Stimulated activated naive CD8-positive, alpha-beta T cell treated with anti-CD3 and anti-CD28 coated beads, Interleukin-15, amount 100 ng/mL, for 72 hours (primary cell): ENCODE measurements at places on chromosomes 2 and 18.

GRCh38 chr2:226483745-226484619 lies 315.6 kb downstream of the IRS1 start:
- DNase-seq: no peak

GRCh38 chr2:20062615-20063545 lies 11.5 kb upstream of the LAPTM4A start:
- DNase-seq: no peak

DNA sequence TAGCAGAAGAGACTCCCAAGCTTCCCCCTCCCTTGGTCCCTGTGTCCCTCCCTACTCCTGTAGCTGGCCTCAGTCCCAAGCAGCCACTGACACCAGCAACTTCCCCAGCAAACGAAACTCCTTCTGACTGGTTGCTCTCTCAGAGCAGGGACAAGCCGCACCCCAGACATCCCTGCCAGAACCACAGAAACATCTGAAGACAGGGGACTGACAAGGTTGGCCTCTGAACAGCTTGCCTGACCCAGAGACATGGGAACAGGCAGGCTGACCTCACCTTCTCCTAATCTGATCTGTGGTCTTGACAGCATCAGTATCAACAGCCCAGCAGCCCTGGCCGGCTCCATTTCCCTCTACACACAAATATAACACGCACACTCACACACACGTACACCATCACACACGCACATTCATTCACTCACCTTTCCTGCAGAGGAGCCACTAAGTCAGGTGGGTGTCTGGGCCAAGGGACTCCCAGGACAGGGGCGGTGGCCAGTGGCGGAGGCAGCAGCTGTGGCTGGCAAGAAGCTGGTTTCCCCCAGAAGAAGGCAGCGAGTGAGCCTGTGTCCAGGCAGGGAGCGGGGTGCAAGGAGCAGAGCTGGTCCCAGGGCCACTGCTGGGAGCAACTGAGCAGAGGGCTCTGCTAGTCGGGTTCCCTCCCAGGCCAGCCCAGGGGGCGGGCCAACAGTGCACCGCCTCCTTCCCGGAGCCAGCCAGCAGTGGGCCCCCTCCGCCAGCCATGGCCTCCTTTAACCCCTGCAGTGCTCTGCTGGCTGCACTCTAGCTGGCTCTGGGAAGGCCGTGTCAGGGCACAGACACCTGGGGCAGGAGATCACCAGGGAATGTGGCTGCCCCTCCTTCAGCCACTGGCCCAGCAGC lies 59.1 kb downstream of the TNS1 start:
- no peak for DNase-seq

DNA sequence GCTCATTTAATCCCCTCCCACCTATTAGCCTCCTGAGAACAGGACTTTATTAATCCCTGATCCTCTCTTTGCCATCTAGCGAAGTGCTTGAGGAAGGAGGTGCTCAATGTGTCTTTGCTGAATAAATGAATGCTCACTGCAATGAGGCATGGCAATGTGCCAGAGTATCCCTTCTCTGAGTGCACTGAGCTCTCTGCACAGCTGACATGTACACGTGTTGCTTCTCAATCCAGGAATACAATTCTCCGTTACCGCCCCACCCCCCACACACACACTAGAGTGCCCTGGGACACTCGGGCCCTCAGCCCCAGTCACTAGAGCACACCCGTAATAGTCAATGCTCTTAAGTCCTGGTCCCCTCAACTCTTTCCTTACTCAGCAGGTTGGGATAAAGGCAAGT lies 41.4 kb downstream of the FAM178B start:
- DNase-seq: no peak

GRCh38 chr2:138277062-138277461 lies 224.5 kb upstream of the SPOPL start:
- DNase-seq: no peak

DNA sequence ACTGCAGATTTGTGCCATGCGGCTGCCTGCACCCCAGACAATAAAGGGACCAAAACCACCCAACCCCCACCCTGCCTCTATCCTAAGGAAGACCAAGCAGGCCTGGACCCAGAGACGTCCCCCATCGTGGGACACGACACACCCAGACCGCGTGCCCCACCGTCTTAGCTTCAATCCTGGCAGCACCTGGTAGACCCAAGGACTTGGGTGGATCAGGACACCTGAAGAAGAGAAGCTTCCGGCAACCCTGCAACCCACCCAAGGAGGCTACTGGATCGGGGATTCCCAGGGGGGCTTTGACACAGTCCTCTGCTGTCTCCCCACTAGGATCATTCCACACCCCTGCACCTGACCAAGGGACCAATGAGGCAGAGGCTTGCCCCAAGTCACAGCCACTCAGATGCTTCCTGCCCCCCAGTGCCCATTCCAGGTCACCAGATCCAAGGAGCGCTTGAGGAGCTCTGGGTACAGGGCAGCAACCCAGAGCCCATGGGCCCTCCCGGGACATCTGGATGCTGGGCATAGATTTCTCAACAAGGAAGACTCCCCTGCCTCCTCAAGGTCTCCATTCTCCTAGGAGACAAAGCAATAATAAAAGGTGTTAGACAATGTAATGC lies 3.6 kb downstream of the ALPI start:
- DNase-seq: no peak

DNA sequence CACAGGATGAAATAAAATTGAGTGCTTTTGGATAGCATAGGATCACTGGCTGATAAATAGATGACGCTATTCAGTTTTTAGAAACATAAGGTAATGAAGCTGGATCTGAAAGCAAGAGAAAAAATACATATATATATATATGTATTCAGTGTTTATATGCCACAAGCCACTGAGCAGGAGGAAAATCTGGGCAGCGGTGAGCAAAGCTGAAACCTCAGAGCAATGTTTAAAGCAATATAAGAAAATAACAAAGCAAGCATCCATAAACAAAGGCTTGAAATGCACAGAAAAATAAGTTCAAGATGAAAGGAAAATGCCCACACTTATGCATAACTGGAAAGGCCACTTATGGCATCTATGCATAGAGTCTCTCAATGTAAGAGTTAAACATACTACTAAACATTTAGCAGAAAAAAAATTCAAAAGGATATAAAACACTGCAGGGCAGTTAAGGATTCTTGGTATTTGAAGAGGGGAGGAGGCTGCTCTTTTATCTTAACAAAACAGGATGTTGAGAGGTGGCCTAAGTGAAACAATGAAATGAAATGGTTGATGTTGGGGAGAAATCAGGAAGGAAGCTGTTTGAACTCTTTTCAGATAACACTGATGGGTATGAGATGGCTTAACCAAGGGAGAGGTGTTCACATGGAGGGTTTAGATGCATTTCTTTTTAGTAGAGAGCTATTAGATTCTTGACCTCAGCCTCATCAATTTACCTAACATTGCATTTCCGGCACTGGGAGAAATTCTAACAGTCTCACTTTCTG lies 129.1 kb downstream of the ARHGAP15 start:
- DNase-seq: no peak

DNA sequence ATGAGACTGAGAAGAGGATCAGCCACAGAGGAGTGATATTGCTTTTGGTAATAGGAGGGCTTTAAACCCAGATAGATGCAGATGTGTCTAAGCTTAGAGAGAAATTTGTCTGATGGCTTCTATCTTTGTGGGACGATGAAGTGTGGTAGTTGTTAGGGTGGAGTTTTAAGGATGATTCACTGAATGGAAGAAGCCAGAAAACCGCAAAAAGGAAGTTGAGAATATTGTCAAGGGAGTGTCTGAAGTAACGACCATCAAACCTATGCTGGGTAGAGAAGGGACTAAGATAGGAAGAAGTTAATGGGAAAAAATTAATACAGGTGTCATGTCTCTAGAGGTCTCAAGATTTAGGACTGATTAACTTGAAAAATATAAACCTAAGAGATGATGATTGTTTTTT lies 195.6 kb upstream of the MC4R start:
- no peak for DNase-seq

GRCh38 chr2:182522972-182523473 lies 96.2 kb upstream of the PDE1A start:
- no peak for DNase-seq

DNA sequence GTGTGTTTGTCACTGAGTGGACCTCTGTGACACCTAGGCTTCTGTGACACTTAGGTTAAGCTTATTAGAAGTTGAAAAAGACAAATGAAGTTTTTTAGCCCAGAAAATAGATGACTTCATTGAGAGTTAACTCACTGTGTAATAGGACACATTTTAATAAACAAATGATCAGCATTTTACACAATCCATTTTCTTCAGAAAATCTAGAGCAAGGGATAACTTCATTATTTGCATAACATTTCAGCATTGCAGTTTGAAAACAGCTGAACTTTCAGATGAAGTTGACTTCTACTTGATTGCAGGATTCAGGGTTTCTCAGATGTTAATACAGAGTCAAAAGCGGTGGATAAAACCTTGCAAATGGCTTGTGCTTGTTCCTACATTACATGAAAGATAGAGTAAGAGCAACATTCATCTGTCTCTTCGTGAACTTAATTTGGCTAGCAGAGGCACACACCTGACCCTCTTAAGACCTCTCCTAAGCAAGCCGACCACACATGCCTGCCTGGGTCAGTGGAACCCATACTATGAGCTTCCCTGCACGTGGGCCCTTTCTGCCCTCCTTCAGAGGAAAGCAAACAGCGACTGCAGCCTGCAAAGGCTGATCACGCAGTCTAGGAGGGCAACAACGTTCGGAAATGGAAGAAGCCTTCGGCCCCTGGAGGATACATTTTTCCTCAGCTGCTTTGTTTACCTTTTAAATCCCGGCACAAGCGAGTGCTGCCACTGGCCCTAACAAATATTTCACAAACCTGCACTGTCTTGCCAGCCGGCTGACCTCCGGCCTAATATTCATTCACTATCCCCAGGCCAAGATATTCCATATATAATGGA lies 16.6 kb downstream of the ITGB1BP1 start:
- no peak for DNase-seq

DNA sequence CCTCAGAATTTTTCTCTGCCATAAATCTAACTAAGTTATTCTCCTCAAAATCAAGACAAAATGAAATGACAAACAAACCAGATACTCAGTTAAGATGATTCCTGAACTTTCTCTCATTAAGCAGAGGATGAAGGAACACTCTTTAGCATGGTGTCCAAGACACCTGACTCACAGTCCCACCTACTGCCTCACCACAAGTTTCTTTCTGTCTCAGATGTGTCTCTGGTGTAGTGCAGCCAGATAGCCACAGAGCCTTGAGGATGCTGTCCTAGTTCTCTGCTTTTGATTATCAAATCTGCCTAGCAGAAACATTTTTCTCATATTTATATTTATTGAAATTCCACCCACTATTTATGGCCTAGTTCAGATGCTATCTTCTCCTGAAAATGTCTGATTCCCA lies 103.6 kb upstream of the TMEM200C start:
- no peak for DNase-seq

GRCh38 chr2:220569112-220569897 lies 941.9 kb downstream of the SLC4A3 start:
- DNase-seq: no peak
